Stimulated activated naive CD4-positive, alpha-beta T cell (primary cell): ENCODE measurements at places on chromosomes 11 and 22.

DNA sequence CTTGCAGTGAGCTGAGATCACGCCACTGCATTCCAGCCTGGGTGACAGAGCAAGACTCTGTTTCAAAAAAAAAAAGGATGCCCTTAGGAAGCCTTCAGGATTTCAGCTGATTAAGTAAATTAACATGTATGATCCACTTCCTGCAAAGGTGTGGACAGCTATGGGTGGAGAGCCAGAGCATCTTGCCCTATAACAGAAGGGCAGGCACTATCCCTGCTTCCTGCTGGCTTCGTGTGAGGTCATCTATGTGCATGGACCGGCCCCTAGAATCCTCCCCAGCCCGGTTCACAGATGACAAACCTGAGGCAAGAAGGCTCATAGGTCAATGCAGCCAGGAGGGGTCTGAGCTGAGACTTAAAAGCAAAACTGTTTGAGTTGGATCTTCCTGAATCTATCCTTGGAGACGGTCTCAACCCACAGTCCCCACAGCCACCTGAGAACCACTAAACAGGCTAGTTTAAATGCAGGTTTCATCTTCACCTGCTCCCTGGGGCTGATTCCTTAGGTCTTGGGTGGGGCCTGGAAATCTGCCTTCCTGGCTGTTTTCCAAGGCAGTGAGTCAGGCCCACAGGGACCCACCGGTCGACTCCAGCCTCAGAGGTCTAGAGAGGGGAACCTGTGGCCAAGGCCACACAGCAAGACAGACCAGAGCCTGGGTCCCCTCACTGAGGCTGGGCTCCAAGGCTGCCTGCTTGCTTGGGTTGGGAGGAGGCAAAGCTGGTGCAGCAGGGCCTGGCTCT lies 55.2 kb upstream of the MPEG1 start:
- DNase-seq: no peak

GRCh38 chr22:28448625-28449024 lies 231.0 kb downstream of the TTC28 start:
- DNase-seq: no peak

- no peak for DNase-seq
Measured at GRCh38 chr22:42639541-42640241, 710 bp downstream of the ATP5MGL start.

GRCh38 chr22:45221201-45221600 lies 19.5 kb downstream of the KIAA0930 start:
- no peak for DNase-seq

DNA sequence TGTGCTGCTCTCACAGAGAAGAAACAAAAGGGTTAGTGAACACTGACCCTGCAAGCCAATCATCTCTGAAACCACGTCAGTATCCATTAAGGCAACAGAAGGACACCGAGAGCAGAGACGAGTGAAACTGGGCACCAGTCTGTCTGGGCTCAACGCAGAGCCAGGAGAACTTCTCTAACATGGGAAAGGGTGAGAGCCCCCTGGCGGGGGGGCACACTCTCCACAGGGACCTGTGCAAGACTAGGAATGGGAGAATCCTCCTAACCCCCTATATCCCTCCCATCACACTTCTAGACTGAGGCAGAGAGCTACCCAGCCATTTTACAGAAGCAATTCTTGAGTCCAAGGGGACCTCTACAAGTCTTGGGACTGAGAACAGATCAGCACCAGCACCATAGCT lies 285.8 kb downstream of the SOX6 start:
- DNase-seq: no peak

GRCh38 chr11:116837231-116838091 lies at the start of gene APOA1:
Gene APOA1 (minus strand): TSS chr11:116837622. CDS start chr11:116837387, 235 bp downstream.
- DNase-seq: no peak

DNA sequence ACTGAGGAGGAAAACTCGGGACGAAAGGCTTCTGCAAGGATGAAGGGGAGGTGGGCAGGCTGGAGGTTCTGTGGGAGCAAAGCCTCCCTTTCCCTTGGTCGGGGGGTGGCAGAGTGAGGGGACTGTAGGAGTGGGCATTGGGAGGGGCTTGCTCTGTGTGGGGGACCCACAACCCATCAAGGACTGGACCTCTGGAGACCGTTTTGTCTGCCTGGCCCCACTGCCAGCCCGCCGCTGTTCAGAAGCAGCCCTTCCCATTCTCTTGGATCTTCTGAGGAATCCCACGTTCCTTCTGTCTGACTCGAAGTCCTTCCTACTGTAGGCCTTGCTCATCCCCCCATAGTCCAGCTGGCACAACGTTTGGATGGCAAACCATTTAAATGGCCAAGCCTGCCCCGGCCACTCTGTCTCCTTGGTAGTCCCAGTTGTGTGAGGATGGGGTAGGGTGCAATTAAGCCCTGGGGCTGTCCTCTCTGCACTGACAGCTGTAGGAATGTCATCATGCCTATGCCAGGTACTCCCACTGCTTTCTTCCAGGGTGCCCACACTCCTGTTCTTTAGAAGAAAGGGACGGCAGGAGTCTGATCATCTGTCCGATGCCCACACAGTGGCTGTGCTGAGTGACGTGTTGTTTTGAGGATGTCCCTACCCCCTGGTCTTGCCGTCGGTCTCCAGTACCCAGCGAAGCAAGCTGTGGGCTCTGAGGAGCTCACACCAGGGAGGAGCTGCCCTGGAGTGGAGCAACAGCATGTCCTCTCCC lies 17.0 kb upstream of the NECTIN1 start:
- no peak for DNase-seq

- no peak for DNase-seq
Measured at GRCh38 chr22:40741116-40741515, 61.8 kb downstream of the MCHR1 start.

- no peak for DNase-seq
Measured at GRCh38 chr11:40360206-40360798, 1099.2 kb downstream of the LRRC4C start.

DNA sequence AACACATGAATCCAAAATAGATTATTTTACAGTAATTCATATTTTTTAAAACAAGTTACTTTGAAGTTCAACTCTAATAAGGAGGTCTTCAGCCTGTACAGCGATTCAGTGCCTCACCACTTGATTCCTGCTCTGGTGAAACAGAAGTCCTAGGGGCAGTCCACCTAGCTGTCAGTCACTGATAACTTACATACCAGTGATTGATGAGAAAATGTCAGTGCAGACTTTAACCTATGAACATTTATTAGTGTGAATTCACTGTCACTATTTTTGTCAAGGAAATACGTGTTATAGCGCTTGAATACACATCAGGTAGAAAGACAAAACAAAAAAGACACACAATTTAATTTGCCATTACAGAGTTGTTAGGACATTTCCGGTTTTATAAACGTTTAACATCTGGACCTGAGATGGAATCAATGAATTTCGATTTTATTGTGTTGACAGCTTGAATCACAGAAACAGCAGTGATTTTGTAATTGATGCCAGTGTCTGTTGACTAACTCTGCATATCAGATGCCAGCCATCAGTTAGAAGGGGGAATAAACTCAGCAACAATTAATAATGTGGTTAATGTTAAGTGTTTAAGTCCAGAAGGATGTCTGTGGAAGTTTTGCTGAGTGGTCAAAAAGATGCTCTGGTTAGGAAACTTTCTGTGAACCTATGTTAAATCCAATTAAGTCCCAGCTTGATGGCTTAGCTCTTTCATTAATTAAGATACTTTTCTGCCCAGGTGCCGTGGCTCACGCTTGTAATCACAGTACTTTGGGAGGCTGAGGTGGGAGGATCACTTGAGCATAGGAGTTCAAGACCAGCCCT lies 34.5 kb downstream of the ELF5 start:
- no peak for DNase-seq

DNA sequence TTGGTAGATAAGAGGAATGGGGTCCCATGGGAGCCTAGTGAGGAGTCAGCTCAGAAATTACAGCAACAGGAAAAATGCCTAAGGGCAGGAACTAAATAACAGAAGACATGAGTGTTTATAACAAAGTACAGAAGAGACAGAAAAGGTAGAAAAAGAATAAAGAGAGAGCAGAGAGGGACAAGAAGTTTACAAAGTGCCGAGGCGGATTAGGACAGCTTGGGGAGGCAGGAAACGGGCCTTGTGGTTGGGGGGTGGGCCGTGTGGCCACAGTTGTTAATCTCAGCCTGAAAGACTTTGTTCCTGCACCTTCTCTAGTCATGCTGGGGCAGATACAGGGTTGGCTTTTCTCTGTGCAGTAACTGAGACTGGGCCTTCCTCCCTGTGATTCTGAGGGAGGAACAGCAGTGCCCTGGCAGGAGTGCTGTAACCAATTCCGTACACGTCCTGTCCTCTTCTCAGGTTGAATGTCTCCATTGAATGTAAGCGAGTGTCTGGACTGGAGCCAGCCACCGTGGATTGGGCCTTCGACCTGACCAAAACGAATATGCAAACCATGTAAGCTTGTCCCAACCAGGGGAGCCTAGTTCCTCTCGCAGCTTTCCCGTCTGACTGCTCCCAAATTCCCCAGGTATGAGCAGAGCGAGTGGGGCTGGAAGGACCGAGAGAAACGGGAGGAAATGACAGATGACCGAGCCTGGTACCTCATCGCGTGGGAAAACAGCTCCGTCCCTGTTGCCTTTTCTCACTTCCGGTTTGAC lies 13.2 kb downstream of the NAA40 start:
- DNase-seq: no peak

GRCh38 chr11:4606231-4607015 lies 1.6 kb downstream of the TRIM68 start:
- DNase-seq: no peak

GRCh38 chr11:19632499-19632834 lies 80.2 kb upstream of the NAV2 start:
- no peak for DNase-seq

DNA sequence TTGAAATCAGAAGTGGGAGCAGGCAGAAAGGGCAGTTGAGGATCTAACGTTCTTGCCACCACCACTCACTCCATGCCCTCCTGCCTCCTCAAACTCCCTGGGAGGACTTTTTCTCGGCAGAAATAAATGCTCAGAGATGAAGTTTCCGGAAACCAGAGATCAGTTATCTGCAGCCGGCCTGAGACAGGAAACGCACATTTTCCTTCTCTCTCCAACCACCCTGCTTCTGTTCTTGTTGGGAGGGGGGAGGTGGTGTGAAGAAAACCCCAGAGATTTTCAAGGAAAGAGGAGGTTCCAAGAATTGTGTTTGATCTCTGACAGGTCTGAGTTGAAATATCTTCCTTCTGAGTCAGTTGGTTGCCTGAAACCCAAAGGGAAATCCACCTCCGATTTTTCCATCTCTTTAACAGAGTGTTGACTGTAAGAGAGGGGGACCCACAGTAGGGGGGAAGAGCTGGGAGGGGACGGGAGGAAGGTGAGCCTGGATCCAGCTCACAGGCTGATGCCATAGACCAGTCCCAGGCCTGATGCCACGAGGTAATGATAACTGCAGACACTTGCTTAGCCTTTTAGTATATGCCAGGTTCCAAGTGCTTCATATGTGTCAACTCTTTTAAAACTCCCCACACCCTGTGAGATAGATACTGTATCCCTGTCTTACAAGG lies 100.8 kb downstream of the TRAF6 start:
- no peak for DNase-seq

DNA sequence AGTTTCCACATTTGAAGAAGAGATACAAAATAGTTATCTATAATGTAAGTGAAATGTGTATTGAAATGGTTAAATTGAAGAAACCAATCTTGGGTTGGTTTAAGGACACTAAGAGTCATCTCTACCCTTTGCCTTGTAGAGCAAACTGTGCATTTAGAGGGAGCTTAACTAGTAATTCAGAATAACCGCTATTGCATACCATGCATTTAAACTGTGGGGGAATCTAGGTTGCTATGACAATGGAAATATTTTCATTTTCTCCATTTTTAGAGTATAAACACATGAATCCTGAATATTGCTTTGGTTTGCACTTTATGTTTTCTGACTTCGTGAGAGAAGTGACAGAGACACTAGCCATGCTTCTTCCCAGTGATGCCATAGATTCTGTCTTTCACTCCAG lies 39.7 kb downstream of the FAT3 start:
- no peak for DNase-seq

DNA sequence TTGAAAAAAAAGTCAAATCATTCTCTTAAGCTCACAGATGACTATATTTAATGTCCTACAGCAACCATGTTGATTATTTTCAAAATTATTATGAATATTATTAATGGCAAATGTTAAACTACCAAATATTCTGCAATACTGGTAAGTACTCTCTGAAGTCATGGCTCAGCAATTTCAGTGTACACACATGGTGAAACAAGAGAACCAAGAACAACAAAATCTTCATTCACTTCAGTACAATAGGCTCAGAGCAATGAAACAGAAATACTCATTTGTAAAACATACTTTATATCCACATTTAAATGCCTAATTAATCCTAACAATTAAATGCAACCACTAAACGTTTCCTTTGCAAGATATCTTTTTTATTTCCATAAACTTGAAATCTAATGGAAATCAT lies 347.2 kb downstream of the TTC28 start:
- no peak for DNase-seq

GRCh38 chr11:113722221-113722620 lies 16.1 kb upstream of the TMPRSS5 start:
- no peak for DNase-seq

DNA sequence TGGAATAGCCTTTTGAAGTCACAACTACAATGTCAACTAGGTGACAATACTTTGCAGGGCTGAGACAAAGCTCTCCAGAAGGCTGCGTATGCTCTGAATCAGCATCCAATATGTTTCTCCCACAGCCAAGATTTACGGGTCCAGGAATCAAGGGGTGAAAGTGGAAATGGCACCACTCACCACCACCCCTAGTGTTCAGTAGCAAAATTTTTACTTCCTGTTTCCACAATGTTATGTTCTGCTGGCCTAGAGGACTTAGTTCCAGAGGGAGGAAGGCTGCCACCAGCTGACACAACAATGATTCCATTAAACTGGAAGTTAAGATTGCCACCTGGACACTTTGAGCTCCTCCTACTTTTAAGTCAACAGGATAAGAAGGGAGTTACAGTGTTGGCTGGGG lies 68.5 kb upstream of the MPEG1 start:
- DNase-seq: no peak

- no peak for DNase-seq
Measured at GRCh38 chr22:30457981-30458380, 13.8 kb downstream of the SEC14L3 start.

DNA sequence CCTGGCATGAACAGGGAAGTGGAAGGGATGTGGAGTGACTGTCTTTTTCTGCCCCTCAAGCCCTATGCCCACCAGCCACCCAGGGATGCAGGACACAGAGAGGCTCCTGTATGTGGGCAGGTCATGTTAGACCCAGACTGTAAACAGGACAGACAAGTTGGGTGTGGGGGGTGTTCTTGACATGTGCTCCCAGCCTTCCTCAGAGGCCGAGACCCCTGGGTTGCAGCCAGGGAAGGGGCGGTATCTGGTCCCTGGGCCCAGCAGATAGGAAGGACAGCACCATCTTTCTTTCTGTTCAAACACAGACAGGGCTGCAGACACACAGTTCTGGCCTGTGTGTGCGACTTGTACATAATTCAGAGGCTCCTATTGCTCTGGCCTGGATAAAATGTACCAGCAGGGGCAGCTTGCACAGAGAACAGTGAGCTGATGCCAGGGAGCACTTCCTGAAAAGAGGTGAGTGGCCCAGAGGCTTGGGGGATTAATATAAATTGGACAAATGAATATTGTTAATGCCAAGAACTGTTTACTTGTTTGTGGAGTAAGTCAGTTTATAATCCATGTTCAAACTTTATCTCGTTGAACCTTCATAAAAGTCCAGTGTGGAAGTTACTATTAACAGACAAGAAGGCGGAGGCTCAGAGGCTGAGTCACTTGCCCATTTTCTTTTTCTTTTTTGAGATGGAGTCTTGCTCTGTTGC lies 16.6 kb downstream of the GDPD5 start:
- DNase-seq: no peak
